Esophagus squamous epithelium (tissue), 5 donors: ENCODE measurements at places on chromosomes 5 and 9.

DNA sequence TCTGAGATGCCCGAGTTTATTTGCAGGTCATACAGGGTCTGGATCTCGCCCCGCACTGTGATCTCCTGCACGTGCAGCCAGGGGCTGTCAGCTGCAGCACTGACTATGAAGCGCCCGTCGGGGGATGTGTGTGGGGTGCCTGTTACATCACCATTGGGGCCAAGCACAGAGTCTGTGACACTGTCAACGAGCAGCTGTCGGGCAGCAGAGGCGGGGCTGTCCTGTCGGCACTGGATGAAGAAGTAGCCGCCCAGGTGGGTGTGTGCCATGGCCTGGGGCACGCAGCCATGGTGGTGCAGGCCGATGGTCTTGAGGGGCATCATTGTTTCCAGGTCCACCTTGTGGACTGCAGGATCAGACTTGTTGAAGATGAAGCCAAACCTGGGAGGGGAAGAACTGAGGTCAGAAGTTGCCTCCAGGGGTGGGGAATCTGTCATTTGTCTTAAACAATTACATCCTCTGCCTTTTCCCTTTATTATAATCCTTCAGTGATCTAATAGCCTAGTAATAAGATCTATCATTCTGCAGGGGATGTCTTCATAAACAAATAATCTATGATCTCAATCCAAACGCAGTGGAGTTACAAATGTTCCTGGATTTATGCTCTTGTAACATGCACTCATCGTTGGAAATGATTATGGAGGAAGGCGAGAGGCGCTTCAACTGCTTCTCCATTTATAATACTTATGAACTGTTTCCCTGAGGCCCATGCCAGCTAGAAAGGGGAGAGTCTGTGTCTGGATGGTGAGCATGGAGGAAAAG lies 147.8 kb downstream of the HSPA4 start:
- no peak for DNase-seq

GRCh38 chr9:81077572-81077971 lies 611.8 kb downstream of the TLE1 start:
- DNase-seq = no peak

DNA sequence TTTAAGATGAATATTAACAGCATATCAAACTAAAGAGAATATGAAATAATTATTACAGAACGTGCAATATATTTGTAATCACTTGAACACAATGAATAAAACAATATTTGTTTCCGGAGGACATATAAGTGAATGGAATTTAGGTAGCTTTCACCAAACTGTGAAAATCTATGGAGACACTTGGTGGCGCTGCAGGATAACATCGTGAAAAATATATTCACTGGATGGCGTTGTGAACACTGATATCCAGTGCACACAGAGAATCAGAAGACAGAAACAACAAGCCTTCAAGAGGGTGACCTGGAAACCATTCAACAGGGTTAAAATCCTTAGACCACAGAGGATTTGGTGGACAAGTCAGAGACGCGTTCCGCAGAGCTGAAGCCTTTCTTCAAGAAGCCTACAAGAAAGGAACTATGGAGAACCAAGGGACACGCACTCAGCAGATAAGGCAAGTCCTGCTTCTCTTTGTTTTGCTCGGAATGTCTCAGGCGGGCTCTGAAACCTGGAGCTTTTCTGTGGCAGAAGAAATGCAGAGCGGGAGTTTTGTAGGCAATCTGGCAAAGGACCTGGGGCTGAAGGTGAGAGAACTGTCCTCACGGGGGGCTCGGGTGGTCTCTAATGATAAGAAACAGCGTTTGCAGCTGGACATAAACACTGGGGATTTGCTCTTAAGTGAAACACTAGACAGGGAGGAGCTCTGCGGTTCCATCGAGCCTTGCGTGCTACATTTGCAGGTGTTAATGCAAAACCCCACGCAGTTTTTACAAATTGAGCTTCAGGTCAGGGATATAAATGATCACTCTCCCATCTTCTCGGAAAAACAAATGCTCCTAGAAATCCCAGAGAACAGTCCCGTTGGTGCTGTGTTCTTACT lies at the start of gene PCDHB11:
PCDHB11 (plus strand) TSS at position 269 of the 877 bp plus-strand sequence; CDS start at position 417, 148 bp downstream.
- no peak for DNase-seq

DNA sequence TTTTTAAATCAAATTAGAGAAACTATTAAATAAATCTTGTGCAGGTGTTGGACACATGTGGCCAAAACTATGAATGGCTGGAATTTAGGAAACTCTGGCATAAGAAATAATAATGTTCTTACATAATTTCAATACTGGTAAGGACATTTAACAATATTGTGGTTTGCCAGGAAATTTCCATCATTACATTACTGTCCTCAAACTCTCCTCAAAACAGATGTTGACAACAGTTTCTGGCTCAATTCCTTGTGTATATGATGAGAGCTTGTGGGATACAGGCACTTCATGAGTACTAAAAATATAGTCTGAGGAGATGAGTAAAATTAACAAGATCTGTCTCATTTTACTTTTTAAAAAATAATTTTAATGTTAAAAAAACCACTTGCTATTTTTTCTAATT lies 27.9 kb downstream of the MCTP1 start:
- no peak for DNase-seq

- no peak for DNase-seq
These were observed 42.4 kb downstream of the CWC27 start for GRCh38 chr5:64811050-64811640.

DNA sequence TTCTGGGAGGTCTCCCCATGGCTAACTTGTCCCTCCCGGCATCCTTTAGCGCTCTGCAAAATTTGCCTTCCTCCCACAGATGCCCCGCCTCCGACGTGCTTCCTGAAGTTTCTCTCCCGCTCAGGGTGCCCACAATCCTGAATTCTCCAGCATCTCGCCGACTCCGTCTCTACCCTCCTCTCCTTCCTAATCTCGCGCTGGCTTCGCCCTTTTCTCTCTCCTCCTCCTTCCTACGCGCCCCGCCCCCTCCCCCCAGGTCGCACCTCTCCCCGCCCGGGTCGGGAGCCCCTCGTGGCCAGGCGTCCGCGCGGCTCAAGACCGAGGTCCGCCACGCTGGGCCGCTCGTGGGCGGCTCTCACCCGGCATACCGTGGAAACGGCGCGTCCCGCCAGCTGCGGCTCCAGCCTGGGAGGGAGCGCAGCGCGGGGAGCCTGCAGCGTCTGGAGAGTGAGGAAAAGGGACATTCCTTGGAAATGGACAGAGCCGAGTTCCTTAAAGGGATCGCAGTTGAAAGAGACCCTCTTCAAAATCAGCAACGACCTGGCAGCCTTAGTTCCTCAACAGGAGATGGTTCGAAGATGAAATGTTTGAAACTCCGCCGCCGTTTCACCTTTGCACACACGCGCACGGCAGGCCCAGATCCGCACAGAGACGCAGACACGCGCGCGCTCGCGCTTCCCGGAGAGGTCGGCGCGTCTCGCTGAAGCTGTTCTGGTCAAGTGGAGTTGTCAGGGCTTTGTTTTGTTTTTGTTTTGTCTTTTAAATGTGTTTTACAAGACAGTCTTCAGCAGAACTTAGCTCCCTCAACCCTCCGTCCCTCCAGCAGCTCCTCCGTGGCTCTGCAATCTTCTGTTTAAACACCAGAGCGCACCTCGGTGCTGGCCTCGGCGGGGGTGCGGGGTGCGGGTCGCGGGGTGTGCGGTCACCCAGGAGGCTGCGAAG lies 5.0 kb upstream of the IRX2 start:
- no peak for DNase-seq

DNA sequence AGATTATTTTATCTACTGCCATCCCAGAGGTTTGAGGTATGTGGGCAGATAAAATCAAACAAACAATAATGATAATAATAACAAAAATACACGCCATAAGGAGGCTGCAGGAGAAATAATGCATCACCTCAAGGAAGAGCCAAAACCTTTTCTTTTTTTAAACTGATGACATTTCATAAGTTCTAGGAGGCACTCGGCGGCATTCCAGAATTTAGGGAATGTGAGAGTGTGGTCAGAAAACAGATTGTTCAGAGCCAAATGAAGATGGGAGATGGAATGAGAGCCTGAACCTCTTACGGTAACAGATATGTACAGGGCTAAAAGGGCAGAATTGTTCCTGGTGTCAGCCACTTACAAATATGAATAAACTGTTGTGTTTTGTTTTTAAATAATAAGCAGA lies 615.0 kb upstream of the CHD1 start:
- no peak for DNase-seq

GRCh38 chr5:138082033-138082432 lies 1.8 kb upstream of the WNT8A start:
- no peak for DNase-seq

DNA sequence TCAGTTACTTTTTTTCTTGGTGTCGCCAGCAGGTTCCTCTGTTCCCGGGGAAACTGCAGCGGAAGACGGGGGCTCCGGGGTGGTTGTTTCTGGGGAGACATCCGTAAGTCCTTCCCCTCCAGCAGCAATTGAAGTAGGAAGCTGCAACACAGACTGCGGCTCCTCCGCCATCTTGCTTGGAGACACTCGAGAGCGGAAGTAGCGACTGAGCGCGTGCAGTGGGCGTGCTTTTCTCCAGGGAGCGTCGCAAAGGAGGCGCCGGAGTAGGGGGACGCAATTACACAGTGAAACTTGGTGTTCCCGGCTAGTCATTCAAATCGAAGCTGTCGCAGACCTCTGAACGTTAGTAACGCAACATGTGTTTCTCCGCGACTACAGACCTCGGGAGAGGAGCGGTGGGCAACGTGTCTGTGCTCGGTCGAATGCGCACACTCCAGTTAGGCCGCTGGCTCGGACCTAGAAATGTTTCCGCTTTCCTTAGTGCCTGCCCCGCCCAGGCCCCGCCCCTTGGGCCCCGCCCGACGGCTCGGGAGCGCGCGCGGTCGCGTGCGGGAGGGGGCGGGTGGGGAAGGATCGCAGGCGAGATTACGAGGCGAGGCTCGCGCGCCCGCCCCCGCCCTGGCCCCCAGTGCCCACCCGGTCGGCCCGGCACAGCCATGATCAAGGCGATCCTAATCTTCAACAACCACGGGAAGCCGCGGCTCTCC lies at the start of the genes AP3S1 and ATG12:
AP3S1 (plus strand) TSS at position 554 of the 707 bp plus-strand sequence; CDS start at position 657, 103 bp downstream.
ATG12 (minus strand) TSS at position 184 of the 707 bp plus-strand sequence; CDS start at position 171, 13 bp downstream.
- DNase-seq = peak; percentile 62

DNA sequence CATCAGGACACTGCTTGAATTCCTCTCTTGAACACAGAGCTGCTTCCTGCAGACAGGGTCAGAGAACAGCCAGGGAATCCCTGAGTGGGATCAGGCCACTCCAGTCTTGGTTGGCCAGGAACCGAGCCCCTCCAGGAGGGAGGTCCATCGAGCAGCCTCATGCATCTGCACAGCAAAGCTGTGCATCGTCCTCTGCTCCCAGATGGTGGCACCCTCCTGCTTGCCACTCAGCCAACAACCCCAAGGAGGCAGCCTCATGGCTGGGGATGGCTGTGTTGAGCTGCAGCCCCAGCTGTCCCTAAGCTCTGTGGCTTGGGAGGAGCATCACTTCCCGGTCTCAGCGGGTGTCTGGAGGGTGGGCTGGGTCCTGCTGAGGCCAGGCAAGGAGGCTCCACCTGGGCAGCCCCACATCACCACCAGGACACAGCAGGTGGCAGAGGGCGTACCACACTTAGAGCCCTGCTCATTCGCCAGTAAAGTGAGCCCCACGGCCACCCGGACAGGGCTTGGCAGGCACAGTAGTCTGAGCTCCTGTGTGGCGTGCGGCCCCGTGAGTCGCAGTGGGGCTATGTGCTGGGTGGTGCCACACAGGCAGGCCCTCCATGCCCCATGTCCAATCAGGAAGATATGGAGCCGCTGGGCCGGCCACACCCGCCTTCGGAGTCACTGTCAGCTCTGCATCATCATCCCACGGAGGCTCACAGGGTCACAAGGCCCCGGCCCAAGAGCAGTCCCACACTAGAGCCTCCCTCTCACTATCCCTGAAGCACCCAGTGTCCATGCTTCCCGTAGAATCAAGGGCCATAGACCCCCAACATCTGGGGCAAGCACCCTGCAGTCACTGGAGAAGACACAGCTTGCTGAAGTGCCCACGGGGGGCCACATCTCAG lies 11.9 kb downstream of the LPCAT1 start:
- no peak for DNase-seq

DNA sequence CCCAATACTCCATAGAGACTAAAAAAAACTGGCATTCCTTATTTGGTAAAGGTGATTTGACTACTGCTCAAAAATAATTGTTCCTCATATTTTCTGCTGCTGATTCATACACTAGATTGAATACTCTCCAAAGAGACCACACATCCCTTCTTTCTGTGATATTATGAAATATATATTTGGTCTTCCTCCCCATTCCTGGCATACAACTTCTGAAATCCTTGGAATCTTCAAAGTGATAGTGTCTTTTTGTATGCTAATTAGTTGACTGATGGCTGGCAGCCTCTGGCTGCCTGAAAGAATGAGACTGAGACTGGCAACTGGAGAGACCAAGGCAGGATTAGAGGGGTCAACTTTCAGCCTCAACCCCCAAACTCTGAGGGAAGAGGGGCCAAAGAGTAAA lies 348.0 kb upstream of the RFX3 start:
- DNase-seq = no peak

DNA sequence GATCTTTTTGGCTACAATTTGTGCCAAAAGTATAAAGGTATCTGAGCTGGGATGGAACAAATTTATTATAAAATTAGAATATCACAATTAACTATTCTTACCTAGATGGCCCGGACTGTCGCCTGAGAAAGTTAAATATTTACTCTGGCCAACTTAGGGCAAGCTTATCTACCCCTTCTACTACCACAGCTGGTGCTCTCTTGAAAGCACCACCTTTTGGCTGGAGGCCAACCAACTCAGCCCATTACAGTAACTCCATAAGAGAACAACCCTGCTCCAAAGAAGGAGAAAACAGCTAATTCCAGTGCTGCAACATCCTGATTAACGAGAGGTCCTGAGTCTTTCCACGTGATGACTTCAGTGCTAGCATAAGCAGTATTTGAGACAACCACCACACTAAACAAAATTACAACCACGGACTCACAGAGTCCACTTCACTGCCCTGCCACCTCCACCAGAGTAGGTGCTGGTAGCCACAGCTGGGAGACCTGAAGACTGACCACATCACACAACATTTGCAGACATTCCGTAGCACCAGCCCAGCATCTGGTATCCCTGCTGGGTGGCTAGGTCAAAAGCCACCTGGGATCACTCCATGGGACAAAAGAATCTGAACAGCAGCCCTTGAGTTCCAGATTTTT lies 43.2 kb downstream of the RGMB start:
- DNase-seq = no peak

DNA sequence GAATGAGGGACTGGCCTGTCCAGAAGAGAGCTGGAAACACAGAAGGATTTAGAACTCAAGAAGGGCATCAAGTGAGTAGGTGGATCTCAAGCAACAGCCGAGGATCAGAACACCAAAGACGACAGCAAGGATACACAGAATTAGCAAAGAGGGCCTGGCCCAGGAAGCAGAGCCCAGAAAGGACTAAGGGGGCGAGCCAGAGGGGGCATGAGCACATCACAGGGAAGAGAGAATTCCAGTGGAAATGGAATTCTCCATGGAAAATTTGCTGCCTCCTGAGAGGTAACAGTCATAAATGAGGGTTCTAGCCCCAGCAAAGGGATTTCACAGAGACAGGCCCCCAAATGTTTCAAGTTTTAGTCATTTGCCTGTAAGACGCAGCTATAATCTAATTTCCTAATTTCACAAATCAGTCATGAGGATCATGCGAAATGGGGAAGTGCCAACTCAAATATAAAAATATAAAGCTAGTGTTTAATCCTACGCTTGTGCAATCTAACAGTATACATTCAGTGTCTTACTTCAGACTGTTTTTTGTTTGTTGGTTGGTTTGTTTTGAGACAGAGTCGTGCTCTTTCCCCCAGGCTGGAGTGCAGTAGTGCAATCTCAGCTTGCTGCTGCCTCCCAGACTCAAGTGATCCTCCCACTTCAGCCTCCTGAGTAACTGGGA lies 46.7 kb downstream of the FNBP1 start:
- no peak for DNase-seq

- DNase-seq = no peak
These were observed 7.5 kb upstream of the POU5F2 start for GRCh38 chr5:93748875-93749397.
